CD4-positive, alpha-beta T cell treated with Interleukin-21 for 1 hour (primary cell): ENCODE measurements at places on chromosomes 7 and 10.

DNA sequence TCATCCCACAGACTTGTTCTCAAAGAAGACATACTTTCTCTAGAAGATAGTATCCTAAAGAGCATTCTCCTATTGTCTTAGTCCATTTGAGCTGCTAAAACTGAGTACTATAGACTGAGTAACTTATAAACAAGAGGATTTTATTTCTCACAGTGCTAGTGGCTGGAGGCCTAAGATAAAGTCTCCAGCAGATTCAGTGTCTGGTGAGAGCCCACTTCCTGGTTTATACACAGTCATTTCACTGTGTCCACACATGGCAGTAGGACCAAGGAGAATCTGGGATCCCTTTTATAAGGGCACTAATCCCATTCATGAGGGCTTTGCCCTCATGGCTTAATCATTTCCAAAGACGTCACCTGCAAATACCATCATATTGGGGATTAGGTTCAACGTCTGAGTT, 68.7 kb downstream of the LRRC17 start:
- DNase-seq = no peak

- no peak for DNase-seq
Measured at GRCh38 chr10:15542817-15543216, 171.7 kb upstream of the FAM171A1 start.

DNA sequence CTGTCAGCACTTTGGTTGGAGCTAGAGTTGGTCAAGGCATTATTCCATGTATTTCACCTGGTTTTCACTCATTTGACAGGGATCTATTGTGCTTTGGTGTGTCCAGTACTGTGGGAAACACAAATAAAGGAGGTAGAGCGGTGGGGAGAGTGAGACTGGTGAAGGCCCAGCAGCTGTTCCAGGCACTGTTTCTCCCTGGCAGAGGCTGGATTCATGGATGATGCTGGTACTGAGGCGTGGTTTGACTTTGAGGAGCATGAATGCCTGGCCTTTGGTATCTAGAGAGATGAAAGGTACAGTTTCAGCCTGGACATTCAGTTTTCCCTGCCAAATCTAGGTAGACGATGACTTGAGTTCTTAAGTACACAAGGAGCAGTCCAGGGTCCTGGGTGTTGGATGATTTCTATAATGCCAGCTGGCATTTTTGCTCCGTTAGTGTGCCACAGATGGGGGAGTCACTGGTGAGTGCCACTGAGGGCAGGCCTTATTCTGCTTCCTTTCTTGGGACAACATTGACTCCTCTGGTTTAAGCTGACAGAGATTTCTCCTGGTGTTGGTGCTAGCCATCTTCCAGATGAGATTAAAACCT, 162.2 kb upstream of the BMPER start:
- DNase-seq = no peak

GRCh38 chr7:95467912-95468607, 17.7 kb upstream of the ASB4 start:
- DNase-seq = no peak

- no peak for DNase-seq
Measured at GRCh38 chr10:63574011-63574410, 52.8 kb downstream of the REEP3 start.

DNA sequence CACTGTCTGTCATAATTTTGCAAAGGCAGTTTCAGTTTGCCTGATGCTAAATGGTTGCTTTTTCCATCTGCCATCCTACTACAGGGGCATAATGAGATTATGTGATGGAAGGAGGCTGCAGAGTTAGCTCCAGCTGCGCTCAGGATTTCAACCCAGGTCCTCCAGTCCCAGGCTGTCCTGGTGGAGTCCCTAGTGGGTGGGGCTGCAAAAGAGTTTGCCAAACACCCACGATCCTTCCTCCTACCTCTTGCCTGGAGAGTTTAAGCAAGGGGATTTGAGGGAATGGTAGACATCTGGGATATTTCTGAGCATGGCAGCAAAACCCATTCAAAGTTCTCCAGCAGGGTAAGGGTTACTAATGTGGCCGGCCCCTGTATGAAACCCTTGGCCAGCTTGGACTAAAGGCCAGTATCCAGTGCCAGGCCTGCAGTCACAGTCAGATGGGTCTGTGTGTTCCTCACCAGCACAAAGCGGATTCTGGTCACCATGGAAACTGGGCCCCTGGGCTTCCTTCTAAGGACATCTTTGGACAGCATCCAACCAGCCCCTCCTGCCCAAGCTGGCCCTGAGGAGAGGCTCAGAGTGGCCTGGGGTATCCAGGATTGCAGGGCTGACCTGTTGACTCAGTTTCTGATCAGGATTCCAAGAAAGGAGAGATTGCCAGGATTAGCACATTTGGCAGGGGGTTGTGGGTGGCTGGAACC, 42.7 kb upstream of the CHST3 start:
- DNase-seq = no peak

- no peak for DNase-seq
Measured at GRCh38 chr10:99280472-99280871, 44.8 kb upstream of the HPSE2 start.

- DNase-seq = no peak
Measured at GRCh38 chr10:93573051-93573909, 6.8 kb downstream of the FFAR4 start.

DNA sequence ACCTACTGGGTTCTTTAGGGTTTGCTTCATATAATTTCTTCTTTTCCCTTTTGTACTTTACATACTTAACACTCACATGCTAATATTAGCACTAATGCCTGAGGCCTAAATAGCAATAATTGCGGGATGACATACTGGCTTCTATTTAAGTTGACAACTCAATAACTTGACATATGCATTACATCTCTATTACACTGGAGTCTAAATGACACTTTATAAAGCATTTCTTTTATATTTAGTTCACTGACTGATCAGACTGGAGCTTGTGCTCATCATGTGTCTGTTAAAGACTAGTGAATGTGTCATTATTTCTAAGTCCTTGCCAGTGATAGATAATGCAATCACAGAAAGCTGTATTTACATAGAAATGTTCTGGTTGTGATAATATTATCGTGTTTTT, 472.1 kb upstream of the SEMA3A start:
- no peak for DNase-seq

DNA sequence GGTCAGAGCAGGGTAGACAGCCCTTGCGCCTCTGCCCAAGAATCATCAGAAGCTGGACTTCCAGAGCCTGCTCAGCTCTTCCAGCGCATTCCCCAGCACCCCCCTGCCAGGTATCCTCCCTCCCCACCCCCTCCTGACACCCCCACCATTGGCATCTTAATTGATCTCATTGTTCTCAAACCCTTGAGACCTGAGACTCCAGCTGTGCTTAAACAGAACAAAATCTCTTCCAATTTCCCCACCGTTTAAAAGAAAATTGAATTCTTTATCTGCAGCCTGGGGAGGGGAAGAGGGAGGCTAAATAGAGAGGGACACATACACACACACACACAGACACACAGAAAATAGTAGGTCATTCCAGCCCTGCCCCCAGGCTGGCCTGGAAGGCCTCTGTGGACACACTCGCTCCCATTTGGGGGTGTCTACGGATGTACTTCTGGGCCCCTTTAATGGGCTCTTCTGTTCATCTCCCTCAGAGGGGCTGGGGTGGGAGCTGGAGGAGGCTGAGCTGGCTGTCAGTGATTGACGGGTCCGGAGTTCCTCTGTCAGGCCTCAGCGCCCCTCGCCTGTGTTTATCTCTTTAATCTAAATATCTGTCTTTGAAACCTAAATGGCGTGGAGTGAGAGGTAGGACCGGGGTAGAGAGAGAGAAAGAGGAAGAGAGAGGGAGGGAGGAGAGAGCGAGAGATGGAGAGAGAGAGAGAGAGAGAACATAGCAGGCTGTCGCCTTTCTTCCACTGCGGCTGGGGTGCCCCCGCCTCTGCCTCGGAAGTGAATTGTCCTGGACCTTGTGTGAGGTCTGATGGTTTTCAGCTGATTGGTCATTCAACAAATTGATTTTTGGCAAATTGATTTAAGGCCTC, 61.7 kb downstream of the C10orf105 start:
- DNase-seq = no peak
